ENCODE measurements at places on chromosomes 3 and 15.

- no peak for DNase-seq
These were observed 9.2 kb downstream of the NEIL1 start for GRCh38 chr15:75356006-75356405.

DNA sequence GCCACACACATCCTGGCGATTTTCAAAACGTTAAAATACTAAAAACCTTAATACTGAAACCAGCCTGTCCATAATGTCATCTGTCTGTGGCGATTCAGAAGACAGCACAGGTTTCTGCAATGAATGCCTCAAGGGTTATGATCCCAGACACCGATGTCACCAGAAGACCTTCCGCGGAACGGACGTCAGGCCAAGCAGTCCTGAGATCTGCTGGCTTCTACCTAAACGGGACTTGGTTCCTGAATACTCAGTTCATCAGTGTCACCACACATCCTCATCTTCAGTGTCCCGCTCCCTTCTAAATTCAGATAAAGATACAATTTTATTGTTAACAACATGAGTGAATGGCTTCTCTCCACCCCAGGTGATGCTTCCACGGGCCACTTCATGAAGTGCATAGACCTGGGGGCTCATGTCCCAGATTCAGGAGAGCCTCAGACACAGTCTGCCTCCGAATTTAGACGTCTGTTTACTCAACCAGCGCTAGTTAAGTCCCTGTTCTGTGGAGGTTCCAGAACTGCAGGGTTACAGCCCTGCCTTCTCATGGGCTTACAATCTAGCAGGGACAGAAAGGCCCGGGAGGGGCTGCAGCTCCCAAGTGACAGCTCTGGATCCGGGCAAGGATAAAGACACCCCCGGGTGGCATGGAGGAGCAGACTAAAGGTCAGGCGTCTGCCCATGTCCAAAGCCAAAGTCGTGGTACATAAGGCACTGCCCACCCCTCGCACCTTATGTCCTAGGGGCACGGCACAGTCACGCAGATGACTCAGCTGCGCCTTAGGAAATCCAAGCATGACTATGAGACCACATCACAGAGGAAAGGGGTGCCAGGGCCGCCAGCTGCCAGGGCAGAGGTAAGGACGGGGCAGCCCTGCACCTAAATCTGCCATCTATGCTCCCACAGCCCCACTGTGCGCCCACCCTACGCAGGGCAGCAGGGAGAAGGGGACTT, 75.9 kb downstream of the VGLL4 start:
- peak; percentile 81 for DNase-seq

- peak; percentile 87 for DNase-seq
These were observed 549.6 kb upstream of the CCDC54 start for GRCh38 chr3:106827515-106828213.

- peak; percentile 73 for DNase-seq
These were observed 894.7 kb downstream of the OTOL1 start for GRCh38 chr3:162391301-162391700.

DNA sequence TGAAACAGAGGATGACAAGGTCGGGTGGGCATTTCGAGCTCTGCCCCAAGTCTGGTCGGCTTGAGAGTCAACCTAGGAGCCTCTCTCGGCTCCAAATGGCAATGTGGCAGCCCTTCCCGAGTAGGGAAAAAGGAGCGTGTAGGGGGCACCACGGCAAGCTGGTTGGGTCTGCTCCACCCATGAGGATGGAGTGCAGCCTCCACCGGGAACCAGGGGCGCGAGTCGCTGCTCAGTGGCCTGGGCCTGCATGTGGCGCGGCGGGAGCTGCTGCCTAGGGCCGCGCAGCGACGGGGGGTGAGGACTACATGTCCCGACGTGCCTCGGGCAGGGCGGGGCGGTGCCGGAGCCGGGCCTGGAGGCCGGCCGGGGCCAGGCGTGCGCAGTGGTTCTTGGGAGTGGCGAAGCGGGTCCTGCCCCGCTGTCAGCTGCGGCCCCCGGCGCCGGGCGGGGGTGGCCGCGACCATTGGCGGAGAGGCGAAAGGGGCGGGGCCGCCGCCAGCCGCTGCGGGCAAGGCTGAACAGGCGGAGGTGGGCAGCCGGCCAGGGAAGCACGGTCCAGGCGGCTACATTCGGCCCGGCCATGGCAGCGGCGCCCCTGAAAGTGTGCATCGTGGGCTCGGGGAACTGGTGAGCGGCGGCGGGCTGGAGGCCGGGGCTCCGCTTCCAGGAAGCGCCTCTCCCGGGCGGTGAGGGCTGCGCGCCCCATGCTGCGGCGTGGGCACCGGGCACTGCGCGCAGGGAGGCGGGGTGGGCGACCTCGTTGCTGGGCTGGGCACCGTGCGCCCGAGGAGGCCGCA, at the start of gene GPD1L:
Gene GPD1L (plus strand): TSS at position 489 of the 797 bp plus-strand sequence. CDS start 92 bp downstream, at position 581.
- peak; percentile 94 for DNase-seq

DNA sequence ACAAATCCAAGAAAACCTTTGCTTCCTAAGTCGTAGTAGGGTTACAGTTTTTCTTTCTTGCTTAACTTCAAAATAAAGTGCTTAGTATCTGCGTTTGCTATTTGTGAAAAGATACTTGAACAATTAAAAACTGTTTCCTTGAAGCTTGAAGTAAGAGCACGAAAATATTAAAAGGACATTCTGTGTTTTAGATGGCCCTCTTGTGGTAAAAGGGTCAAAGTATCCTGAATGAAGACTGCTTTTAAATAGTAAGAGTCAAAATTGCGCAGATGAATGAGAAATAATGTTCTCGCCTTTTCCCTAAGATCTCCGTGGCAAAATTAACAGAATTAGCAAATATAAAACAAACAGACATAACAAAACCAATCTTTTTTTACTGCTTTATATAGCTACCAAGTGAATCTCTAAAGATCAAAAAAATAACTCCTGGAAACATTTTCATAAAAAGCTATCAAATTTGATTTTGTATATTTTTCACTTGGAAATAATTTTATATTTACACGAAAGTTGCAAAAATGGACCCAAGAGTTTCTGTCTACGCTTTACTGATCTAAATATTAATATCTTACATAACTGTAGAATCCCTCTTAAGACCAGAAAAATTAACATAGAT, 175.4 kb downstream of the MBNL1 start:
- DNase-seq: peak; percentile 67

- no peak for DNase-seq
These were observed 92.4 kb downstream of the CSNK1G1 start for GRCh38 chr15:64263567-64263966.

DNA sequence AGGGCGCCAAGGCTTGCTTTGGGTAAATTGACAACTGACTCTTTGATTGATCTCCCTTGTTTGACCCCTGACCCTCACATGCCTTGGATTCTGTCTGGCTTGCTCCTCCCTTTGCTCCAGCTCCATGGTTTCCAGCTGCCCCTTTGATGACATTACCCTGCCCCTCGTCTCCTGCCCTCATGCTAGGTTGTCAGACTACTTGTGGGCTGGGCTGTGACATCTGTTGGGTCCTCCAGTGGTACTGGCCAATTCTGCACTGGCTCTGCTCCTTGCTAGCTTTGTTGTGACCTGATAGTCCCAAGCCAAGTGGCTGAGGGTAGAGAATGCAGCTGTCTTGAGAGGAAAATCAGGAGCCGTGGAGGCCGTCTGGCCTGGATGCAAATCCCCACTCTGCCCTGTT, 6.2 kb downstream of the THSD4 start:
- no peak for DNase-seq

DNA sequence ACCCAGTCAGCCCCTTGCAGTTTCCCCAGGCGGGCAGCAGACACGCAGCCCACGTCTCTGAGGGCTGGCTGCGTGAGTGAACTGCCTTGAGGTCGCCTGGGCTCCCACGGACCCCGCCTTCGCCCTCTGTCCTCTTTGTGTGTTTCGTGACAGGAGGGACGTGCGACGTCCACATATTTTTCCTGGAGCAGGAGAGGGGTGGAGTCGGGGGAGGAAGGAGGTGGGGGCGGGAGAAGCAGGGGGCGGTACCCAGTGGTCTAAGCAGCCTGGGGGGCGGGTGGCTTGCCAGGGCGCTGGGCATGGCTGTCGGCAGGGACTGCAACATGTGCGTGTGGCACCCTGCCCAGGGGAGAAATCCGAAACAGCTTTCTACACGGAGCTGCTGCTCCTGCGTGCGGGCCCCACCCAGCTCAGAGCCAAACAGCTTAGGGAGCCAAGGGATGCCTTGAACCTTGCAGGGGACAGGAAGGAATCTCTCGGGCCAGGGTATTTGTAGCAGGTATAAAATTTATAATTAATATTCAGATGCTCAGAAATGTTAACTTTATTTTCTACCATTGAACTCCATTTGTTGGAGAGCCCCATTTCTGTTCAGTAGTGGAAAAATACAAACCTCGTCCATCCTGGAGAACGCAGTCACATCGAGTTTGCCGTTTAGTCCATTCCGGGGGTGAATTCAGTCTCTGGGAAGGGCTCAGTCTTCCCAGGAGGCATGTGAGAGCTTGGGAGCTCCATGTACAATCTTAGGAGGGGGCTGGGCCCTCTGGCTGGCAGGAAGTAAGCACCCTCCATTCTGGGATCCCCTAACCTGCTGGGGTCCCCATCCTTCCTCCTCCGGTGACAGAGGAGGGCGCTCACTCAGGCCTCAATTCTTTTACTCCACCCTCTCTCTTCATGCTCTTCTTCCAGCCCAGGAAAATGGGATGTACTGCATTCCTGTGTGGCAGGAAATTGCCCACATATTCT, 79.1 kb upstream of the MEF2A start:
- peak; percentile 89 for DNase-seq

Data from fibroblast of skin of back (primary cell).